ENCODE measurements at places on chromosomes 3 and 15.

- no peak for DNase-seq
These were observed 54.6 kb downstream of the PLD1 start for GRCh38 chr3:171755656-171756055.

DNA sequence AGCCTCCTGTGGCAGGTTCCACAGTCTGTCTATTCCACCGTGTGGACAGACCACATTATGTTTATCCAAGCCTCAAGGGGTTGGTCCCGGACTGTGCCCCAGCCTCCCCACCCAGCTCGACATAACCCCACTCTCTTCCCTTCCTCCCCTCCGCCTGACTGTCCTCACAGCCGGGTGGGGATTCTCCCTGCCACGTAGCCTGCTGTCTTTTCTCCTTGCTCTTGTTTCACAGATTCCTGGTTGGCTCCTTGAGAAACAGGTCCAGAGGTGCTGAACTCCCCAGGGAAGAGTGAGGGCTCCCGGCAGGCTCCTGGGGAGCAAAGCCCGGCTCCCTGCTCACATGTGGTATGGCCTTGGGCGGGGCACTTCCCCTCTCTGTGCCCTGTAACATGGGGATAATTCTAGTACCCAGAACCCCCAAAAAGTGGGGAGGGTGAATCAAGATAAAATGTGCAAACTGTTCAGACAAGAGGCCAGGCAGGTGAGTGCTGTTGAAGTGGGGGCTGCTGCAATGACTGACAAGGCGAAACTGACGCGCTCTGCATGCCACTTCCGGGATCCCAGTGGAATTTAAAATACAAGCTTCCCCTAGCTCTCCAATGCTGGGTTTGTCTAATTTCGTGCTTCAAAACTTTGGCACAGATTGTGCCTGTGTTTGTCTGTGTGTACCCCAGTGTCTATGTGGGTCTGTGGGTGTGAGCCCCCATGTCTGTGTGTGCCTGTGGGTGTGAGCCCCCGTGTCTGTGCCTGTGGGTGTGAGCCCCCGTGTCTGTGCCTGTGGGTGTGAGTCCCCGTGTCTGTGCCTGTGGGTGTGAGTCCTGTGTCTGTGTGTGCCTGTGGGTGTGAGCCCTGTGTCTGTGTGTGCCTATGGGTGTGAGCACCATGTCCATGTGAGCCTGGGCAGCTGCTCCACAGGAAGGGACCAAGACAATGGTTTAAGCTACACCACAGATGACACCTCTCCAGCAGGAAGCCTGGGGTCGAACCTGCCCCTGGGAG, 160.6 kb upstream of the IQSEC1 start:
- no peak for DNase-seq

DNA sequence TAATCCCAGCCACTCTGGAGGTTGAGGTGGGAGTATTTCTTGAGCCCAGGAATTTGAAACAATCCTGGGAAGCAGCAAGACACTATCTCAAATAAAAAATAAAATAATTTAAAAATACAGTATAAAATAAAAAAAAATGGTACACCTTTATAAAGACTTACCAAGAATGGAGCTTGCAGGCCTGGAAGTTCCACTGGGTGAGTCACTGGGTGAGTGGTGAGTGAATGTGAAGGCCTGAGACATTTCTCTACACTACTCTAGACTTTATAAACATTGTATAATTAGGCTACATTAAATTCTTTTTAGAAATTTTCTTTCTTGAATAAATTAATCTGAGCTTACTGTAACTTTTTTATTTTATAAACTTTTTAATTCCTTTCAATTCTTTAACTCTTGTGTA, 609.1 kb upstream of the BCHE start:
- DNase-seq = no peak

DNA sequence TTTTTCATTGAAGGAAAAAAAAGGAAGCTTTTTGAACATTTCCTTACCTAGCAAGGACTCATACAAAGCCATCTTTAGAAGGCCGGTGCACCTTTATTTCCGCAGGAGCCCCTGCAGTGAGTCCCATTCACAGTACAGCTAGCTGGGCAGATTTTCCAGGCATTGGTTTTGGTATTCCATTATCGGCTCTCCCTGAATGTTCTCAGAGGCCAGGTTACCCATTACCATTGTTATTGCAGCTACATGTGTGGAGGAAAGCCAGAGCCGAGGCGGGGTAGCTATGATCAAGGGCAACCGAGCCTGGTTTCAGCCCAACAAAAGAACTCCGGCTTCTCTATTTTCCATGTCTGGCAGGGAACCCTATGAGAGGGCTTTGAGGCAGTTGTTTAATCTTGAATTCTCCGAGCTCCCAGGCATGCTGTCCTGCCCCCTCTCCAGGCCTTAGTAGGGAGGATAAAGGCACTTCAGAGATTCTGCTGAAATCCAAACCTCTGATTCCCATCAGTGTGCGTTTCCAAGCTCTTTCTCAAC, 100.3 kb downstream of the LRRK1 start:
- no peak for DNase-seq

DNA sequence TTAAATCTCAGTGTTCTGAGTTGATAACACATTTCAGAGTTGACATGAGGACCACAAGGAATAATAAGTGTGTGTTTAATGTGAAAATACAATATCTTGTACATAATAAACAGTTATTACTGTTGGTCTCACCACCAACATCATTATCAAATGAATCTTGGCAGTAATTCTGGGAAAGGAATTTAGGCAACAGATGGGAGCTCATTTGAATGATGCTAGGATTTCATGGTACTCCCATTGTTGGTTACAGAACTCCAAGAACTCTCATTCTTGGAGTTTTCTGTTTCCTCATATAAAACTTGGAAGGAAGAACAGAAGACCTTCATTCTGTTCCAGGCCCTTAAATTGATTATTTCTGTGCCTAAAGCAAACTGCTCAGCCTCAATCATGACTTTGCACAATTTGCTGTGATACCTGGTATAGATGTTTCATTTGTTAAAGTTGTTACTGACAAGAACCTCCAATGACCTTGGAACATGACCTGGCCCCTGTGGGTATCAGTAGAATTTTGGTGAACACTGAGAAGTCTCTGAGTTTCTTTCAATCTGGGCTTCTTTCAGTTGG, 385.8 kb downstream of the LPP start:
- DNase-seq = no peak

- DNase-seq = no peak
These were observed 89.5 kb upstream of the IL12A start for GRCh38 chr3:159899166-159899565.

DNA sequence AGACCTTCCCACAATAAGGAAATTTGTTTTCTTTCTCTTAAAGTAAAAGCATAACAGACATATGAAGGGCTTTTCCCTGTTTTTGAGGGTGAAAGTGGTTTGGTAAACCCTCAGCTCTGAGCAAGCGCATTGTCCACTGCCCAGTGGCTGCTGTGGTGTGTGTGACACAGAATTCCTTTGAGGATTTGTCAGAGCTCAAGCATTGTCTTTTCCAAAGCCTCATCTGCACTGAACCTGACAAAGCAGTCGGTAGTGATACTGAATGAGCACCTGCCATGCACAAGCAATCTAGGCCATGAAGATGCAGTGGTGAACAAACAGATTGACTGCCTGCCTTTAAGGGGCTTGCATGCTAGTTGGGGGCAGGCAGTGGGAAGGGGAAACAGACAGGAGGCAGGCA, 128.3 kb downstream of the PLCL2 start:
- DNase-seq = no peak

DNA sequence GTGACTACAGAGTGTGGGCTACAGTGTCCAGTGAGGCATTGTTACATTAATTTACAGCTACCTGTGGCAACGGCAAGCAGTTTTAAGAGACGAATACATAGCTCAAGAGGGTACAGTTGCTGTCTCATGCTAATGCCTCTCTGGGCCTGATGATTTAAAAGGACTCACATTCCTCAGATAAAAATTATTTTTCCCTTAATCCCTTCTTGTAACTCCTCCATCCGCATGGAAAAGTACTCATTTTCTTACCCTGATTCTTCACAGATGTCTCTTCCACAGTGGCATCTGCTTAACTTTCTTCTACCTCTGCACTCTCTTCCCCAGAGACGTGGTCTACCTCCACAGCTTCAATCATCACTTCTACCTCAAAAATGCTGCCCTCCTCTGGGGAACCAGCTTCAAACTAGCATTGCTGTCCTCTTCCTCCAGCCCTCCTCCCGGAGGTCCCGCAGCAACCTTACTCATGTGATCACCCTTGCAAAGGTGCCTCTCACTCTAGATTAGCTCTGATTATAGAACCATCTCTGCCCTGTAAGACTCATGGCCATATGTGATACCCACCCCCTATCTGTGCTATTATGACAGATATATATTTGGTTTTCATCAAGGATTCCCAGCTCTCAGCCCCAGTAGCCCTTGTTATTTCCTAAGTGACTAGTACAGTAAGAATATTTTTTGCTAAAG, 21.4 kb upstream of the ABHD17C start:
- no peak for DNase-seq

GRCh38 chr3:68162644-68163043, 508.2 kb upstream of the SUCLG2 start:
- no peak for DNase-seq

- DNase-seq = no peak
These were observed 16.4 kb downstream of the TMEM108 start for GRCh38 chr3:133054586-133054985.

DNA sequence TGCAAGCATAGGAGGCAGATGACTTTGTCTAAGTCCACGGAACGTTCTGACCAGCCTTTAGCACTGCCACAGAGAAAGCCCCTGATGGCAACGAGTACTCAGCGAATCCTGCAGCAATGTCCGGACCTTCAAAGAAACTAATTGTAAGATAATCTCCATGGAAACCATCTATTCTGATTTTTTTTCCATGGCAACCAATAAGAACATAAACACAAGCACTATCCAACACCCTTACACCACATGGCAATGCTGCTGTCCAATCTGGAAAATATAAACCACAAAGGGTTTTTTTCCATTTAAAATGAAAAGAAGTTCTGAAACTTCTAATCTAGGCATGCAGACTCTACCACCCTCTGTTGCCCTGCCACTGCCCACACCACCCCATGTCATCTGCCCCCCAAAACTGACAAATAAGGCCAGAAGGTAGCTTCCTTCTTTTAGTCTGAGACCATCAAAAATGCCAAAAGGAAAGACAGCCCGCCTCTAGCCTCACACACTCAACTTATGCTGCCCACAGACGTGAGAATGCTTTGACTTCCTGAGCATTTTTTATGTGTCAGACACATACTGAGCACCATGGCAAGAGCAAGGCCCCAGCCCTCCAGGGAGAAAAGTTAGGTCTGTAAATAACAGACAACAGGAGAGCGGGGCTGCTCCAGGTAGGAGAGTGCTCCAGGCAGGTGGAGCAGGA, 44.5 kb downstream of the POC1A start:
- no peak for DNase-seq

DNA sequence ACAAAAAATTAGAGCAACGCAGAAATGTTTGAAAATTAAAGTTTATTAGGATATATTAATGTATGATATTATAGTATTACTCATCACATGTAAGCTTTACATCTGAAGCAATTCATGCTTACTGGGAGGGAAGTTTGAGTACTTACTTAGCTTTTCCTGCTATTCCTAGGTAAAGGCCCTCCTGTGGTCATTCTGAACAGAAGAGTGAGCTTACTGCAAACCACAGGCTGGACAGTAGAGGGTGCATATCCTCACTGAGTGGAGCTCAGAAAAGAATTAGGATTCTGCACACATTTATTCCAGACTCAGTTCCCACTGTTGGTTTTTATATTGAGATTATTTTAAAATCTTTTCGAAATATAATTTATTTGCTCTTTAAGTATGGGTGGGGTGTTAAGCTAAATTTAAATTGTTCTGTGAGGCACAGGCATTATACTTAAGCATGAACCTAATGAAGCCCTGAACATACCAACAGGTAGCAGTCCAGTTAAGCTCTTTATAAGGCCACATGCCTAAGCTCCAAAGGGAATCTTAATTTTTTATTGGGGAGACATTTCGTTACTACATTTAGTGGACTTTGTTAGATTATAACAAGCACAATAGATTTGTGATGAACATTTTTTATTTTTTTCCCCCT, 10.2 kb downstream of the MRPS22 start:
- peak; percentile 39 for DNase-seq

GRCh38 chr3:132292042-132292441, 25.2 kb upstream of the ACP3 start:
- no peak for DNase-seq

DNA sequence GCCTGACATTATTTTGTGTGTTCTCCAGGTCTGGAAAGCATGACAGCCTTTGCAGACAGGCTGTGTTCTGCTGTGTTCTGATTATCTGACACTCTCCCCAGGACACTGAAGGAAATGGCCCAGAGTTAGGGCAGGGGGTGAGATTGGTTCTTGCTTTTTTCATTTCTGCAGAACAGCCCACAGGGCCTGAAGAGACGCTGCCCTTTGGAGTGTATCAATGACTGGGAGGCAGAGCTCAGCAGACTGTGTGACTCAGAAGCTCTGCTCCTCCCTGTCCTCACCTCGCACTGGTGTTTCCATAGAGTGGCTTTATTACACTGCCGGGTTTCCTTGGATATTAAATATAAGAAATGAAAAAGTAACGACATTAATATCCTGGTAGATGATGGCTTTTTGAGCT, 523.6 kb downstream of the NTRK3 start:
- DNase-seq = no peak

DNA sequence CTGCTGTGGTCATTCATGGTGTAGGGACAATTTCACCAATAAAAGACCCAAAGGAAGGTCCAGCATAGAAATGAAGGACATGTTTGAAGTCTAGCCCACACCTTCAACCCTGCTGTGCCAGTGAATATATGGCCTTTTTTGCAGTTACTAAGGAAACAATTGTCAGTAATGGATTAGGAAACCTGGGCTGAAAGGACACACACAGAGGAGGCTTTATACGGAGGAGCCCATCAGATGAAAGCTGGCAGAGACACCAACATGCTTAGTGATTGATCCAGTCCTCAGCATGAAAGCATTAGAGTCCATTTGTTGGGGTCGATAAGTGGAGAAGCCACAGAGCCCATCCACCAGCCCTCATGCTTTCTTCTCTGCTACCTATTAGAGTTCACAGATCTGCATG, 584.3 kb downstream of the AGBL1 start:
- peak; percentile 19 for DNase-seq

DNA sequence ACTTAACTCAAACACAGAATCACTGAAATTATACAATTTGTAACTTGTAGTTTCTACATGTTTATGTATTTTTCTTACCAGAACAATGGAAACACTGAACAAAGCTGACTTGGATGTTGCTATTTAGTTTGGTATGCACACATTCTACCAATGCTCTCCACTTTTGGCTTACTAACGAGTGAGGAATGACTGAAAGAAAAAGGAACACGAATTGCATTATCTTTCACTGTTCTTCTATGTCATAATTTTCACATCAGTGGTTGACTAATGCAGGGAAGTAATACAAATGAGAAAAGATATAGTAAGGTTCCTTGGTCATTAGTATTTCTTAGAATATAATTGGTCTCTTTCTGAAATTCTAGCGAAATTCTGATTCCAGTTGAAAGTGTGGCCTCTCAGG, 9.8 kb upstream of the CNTN3 start:
- no peak for DNase-seq

- DNase-seq = no peak
These were observed 266.2 kb upstream of the IGF1R start for GRCh38 chr15:98382139-98382538.

DNA sequence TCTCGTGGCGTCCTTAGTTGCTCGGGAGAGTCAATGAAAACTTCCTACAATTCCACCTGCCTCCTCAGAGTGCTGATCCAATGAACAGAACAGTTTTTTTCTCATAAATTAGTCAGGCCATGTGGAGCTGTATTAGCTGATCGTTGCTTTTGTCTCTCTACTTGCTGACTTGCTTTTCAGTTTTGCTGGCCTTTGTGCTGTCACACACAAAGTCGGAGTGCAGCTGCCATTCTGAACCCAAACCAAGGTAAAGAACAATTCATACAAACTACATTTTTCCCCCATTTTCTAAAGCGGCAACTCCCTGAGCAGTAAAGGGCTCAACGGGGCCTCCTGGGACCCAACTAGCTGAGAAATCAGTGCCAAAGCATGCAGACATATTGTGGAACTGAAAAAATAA, 43.1 kb downstream of the MEIS2 start:
- no peak for DNase-seq
